Activated naive CD8-positive, alpha-beta T cell treated with anti-CD3 and anti-CD28 coated beads, Interleukin-2, amount 10 ng/mL, durations not matched to agents 7 days and 5 days (primary cell): ENCODE measurements at places on chromosomes 11 and 22. TPM values are rescaled to one million over a fixed set of nuclear protein-coding genes. Genes with fewer than 3 reads are reported as not detected.

RTN4RL2 gene
- total RNA-seq: 1.6 TPM

TMEM218 gene
- total RNA-seq: 13.1 TPM

NLRP10 gene
- not detected for total RNA-seq

SWAP70 gene
- 9.4 TPM for total RNA-seq

ILK gene
- 207 TPM for total RNA-seq

DDX25 gene
- total RNA-seq: not detected

CHRM1 gene
- not detected for total RNA-seq

PIWIL4 gene
- 1.1 TPM for total RNA-seq

DNA sequence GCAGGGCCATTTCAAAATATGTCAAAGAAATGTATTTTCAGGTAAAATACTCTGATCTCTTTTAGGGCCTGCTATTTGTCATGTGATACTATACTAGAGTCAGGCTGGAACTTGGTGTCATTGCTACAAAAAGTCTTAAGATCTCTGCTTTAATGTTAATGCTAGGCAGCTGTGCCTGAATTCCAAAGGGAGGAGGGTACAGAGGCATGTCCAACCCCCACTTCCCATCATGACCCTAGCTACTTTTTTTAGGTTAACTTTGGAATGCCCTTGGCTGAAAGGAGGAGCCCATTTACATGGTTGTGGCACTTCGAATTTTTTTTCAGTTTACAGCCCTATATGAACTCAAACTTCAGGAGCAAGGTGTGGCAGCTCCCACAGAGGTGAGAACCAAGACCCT lies 58.1 kb downstream of the OSBP2 start:
- no peak overlapping the region for H3K27ac ChIP-seq
- no peaks in the 10 kb centered on the region for H3K27me3 ChIP-seq
- DNase-seq: no peak
- no peaks in the 10 kb centered on the region for H3K36me3 ChIP-seq
- H3K4me3 ChIP-seq: no peak overlapping the region

- H3K27ac ChIP-seq: no peak overlapping the region
- H3K27me3 ChIP-seq: peaks cover 29% of the 10 kb centered on the region
- no peak for DNase-seq
- H3K36me3 ChIP-seq: no peaks in the 10 kb centered on the region
- H3K4me3 ChIP-seq: no peak overlapping the region
These were observed 16.9 kb upstream of the SLCO2B1 start for GRCh38 chr11:75133976-75134375.

GRCh38 chr11:35725885-35726284 lies 63.3 kb downstream of the TRIM44 start:
- no peak overlapping the region for H3K4me3 ChIP-seq
- peaks cover 44% of the 10 kb centered on the region for H3K36me3 ChIP-seq
- DNase-seq: no peak
- H3K27me3 ChIP-seq: no peaks in the 10 kb centered on the region
- no peak overlapping the region for H3K27ac ChIP-seq
- H3K4me1 ChIP-seq: peaks cover 8% of the 10 kb centered on the region

- H3K27me3 ChIP-seq: no peaks in the 10 kb centered on the region
- no peaks in the 10 kb centered on the region for H3K4me1 ChIP-seq
- no peak overlapping the region for H3K27ac ChIP-seq
- no peak overlapping the region for H3K4me3 ChIP-seq
- DNase-seq: no peak
- no peaks in the 10 kb centered on the region for H3K36me3 ChIP-seq
These were observed 51.1 kb downstream of the RCN1 start for GRCh38 chr11:32141745-32142546.

- peak; percentile 29 for DNase-seq
- peaks cover 5% of the 10 kb centered on the region for H3K27me3 ChIP-seq
- H3K4me1 ChIP-seq: peaks cover 2% of the 10 kb centered on the region
- no peaks in the 10 kb centered on the region for H3K36me3 ChIP-seq
These were observed 4.2 kb upstream of the SYT8 start for GRCh38 chr11:1830322-1831223.

- no peak overlapping the region for H3K27ac ChIP-seq
- H3K36me3 ChIP-seq: peaks cover 4% of the 10 kb centered on the region
- H3K4me1 ChIP-seq: peaks cover 22% of the 10 kb centered on the region
- no peak overlapping the region for H3K4me3 ChIP-seq
- no peaks in the 10 kb centered on the region for H3K27me3 ChIP-seq
These were observed 45.6 kb downstream of the DENND5A start for GRCh38 chr11:9219572-9219971.

- no peaks in the 10 kb centered on the region for H3K27me3 ChIP-seq
- no peak for DNase-seq
- H3K4me3 ChIP-seq: no peak overlapping the region
- no peak overlapping the region for H3K27ac ChIP-seq
- H3K36me3 ChIP-seq: no peaks in the 10 kb centered on the region
These were observed 1396.7 kb downstream of the BRD1 start for GRCh38 chr22:48431014-48431413.

DNA sequence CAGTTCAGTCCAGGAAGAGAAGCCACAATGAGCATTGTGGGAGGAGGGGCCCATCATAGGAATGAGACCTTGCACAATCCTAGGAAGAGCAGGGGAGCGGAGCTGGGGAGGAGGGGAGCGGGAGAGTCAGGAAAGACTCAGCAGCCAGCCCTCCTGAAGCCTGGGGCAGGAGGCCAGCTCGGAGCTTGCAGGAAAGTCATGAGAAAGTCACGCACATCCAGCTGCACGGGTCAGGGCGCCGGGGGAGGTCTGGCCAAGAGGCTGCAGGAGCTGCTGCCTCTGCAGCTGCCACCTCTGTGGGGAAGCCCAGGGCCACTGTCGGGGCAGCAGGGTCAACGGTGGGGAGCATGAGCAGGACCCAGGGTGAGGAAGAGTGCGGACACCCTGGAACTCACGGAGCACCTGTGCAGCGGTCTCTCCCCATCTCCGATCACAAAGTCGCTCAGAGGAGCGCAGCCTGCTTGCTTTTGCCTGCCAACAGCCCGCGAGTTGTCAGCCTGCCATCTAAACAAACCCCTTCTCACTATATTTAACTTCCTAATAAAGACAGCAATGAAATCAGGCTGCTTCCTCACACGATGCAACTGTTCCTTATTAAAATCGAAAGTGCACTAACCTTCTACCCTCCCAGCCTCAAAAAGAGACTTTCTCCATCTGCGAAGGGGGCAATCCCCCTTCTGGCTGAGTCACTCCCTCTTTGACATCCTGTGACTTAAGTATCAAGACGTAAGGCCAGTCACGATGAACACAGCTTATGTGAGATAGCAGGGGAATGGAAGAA lies 52.9 kb upstream of the RTL6 start:
- H3K4me1 ChIP-seq: peaks cover 4% of the 10 kb centered on the region
- H3K4me3 ChIP-seq: peak overlapping the region; percentile 18
- no peak overlapping the region for H3K27ac ChIP-seq

- H3K27ac ChIP-seq: no peak overlapping the region
- peak overlapping the region; percentile 70 for H3K4me3 ChIP-seq
- H3K36me3 ChIP-seq: no peaks in the 10 kb centered on the region
- H3K27me3 ChIP-seq: peaks cover 64% of the 10 kb centered on the region
These were observed 6.4 kb downstream of the ELFN2 start for GRCh38 chr22:37420686-37421467.

DNA sequence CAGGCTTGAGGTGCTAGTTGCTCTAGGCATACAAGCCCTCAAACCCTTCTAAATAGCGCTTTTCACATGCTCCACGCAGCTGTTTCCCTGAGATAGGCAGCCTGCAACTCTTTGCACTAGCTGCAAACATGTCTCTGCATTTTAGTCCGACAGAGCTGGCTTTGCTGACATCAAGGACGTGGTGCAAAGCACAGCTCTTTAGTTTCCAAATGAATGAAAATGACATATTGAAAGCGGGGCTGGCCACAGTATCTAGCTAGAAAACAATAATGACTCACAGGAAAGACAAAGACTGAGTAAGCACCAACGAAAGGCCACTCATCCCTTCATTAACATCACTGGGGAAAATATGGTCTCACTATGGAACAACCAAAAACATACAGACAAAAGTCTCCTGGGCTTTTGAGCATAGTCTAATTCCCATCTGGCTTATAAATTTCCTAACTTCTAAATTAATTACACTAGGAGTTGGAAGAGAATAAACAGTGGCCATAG lies 15.3 kb upstream of the ZC3H12C start:
- no peak for DNase-seq
- no peaks in the 10 kb centered on the region for H3K36me3 ChIP-seq
- no peaks in the 10 kb centered on the region for H3K4me1 ChIP-seq
- H3K27me3 ChIP-seq: peaks cover 2% of the 10 kb centered on the region
- H3K4me3 ChIP-seq: no peak overlapping the region

- peaks cover 22% of the 10 kb centered on the region for H3K36me3 ChIP-seq
- peak overlapping the region; percentile 64 for H3K4me3 ChIP-seq
- peaks cover 68% of the 10 kb centered on the region for H3K4me1 ChIP-seq
- no peaks in the 10 kb centered on the region for H3K27me3 ChIP-seq
- DNase-seq: no peak
These were observed 36.8 kb downstream of the MYH9 start for GRCh38 chr22:36350751-36351594.

DNA sequence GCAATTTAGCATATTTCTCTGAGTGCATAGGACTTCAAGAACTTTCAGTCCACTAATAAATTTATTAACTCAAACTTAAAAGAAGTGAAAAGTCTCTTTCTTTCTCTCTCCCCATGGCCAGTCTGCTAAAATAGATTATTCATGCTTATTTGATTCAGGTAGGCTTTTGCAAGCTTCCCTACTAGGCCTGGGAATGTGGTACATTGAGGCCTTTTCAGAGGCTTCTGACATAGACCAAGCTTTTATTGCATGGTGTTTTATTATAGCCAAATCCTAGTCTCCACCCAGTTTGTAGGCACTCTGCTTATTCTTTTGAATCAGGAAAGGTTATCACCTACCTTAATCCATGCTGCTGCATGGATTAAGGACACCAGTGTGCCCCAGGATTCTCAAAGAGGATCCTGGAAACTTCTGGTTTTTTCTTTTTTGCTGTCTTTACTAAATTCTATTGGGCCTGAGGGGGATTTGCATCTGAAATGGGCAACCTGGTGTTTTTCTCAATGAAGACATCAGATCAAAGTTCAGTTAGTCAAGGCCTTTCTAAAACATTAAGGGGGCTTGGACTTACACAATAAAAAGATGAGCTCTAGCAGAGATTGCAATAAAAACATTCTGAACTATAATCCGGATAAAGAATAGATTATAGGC lies 92.2 kb downstream of the ELP4 start:
- no peak for DNase-seq
- H3K36me3 ChIP-seq: peaks cover 6% of the 10 kb centered on the region
- no peak overlapping the region for H3K4me3 ChIP-seq
- no peaks in the 10 kb centered on the region for H3K27me3 ChIP-seq
- H3K4me1 ChIP-seq: no peaks in the 10 kb centered on the region

GRCh38 chr11:117195258-117195657 lies 3.9 kb upstream of the TAGLN start:
- H3K27ac ChIP-seq: no peak overlapping the region
- H3K4me3 ChIP-seq: no peak overlapping the region
- DNase-seq: no peak
- peaks cover 4% of the 10 kb centered on the region for H3K36me3 ChIP-seq
- no peaks in the 10 kb centered on the region for H3K27me3 ChIP-seq

GRCh38 chr11:83317757-83318690 lies 31.9 kb upstream of the CCDC90B start:
- H3K36me3 ChIP-seq: no peaks in the 10 kb centered on the region
- no peak overlapping the region for H3K4me3 ChIP-seq
- no peak for DNase-seq
- peaks cover 8% of the 10 kb centered on the region for H3K27me3 ChIP-seq
- H3K4me1 ChIP-seq: no peaks in the 10 kb centered on the region

DNA sequence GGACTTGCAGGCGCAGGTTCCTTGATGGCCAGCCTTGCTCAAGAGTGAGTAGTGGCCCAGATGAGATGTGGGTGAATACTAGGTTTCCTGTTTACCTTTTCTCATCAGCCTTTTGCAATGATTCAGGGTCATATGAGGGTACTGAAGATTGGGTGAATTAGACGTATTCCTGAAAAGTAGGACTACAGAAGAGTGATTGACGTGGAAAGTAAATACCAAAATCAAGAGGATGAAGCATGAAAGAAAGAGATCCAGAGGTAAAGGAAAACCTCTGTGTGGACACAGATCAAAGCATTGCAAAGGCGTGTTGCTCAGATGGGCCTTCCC lies 59.9 kb downstream of the CYB5R2 start:
- H3K27me3 ChIP-seq: no peaks in the 10 kb centered on the region
- H3K27ac ChIP-seq: no peak overlapping the region
- H3K36me3 ChIP-seq: peaks cover 3% of the 10 kb centered on the region
- no peaks in the 10 kb centered on the region for H3K4me1 ChIP-seq
- no peak overlapping the region for H3K4me3 ChIP-seq

GRCh38 chr22:28023036-28023435 lies 104.0 kb upstream of the PITPNB start:
- no peak overlapping the region for H3K4me3 ChIP-seq
- DNase-seq: peak; percentile 17
- H3K36me3 ChIP-seq: no peaks in the 10 kb centered on the region
- peaks cover under 1% of the 10 kb centered on the region for H3K27me3 ChIP-seq

DNA sequence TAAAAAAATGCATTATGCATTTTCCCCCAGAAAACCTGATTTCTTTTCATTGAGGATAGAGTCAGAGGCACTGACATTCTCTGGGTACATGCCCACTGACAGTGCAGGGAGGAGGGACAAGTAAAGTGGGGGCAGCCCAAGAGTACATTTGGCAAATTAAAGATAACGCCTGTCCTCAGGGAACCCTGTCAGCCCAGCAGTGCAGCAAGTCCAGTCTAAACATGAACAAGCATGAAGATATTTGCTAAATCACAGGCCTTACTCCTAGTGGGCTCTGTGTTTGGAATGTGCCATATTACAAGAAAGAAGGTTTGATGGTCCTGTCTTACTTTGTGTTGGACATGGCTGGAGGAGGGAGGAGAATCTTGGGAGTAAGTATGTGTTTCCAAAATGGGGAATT lies 37.9 kb downstream of the AMOTL1 start:
- peaks cover 2% of the 10 kb centered on the region for H3K4me1 ChIP-seq
- H3K36me3 ChIP-seq: peaks cover 3% of the 10 kb centered on the region
- no peak overlapping the region for H3K4me3 ChIP-seq
- no peak for DNase-seq

GRCh38 chr22:37082251-37082873 lies 27.2 kb downstream of the TMPRSS6 start:
- no peaks in the 10 kb centered on the region for H3K27me3 ChIP-seq
- H3K4me3 ChIP-seq: peak overlapping the region; percentile 7
- DNase-seq: no peak
- peak overlapping the region; percentile 100 for H3K27ac ChIP-seq

- no peaks in the 10 kb centered on the region for H3K36me3 ChIP-seq
- no peak overlapping the region for H3K4me3 ChIP-seq
- no peaks in the 10 kb centered on the region for H3K27me3 ChIP-seq
- DNase-seq: no peak
- no peak overlapping the region for H3K27ac ChIP-seq
- H3K4me1 ChIP-seq: no peaks in the 10 kb centered on the region
These were observed 265.7 kb downstream of the BRD1 start for GRCh38 chr22:49561976-49562375.

DNA sequence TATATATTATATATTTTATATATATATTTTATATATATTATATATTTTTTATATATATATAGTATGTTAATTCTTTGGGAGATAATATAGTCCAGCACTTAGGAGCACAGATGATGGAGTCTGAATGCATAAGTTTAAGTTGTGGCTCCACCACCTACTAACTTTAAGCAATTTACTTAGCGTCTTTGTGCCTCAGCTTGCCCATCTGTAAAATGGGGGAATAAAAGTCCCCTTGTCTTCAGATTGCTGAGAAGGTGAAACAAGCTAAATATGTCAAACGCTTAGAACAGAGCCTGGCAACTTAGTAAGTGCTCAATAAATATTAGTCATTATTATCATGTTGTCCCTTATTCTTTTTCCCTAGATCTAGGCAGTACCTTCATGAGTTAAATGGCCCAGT lies 27.5 kb downstream of the DSCAML1 start:
- H3K4me1 ChIP-seq: no peaks in the 10 kb centered on the region
- H3K4me3 ChIP-seq: no peak overlapping the region
- H3K27ac ChIP-seq: no peak overlapping the region
- DNase-seq: no peak
- H3K36me3 ChIP-seq: no peaks in the 10 kb centered on the region
